ENCODE measurements at places on chromosomes 13 and 19.

- no peaks in the 10 kb centered on the region for H3K27me3 ChIP-seq
- H3K4me1 ChIP-seq = no peaks in the 10 kb centered on the region
- no peak overlapping the region for H3K4me3 ChIP-seq
- no peaks in the 10 kb centered on the region for H3K36me3 ChIP-seq
Measured at GRCh38 chr13:38135592-38135991, 214.1 kb upstream of the UFM1 start.

DNA sequence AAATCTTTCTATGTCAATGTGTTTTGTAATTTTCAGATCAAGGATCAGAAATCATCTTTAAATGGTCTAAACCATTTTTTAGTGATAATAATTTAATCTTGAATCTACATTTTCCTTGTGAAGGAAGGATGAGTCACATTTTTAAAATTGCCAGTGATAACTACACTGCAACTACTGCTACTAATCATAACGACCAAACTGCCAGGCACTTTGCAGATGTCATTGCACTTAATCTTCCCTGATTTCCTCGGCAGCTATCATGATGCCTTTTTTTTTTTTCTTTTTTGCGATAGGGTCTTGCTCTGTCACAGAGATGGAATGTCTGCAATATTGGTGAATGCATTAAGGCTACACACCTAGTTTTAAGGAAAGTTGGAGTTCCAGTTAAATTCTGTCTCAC, 41.4 kb upstream of the SLC10A2 start:
- no peaks in the 10 kb centered on the region for H3K4me1 ChIP-seq
- DNase-seq = no peak
- H3K36me3 ChIP-seq = no peaks in the 10 kb centered on the region
- no peak overlapping the region for H3K4me3 ChIP-seq
- H3K27ac ChIP-seq = peak overlapping the region; percentile 41

DNA sequence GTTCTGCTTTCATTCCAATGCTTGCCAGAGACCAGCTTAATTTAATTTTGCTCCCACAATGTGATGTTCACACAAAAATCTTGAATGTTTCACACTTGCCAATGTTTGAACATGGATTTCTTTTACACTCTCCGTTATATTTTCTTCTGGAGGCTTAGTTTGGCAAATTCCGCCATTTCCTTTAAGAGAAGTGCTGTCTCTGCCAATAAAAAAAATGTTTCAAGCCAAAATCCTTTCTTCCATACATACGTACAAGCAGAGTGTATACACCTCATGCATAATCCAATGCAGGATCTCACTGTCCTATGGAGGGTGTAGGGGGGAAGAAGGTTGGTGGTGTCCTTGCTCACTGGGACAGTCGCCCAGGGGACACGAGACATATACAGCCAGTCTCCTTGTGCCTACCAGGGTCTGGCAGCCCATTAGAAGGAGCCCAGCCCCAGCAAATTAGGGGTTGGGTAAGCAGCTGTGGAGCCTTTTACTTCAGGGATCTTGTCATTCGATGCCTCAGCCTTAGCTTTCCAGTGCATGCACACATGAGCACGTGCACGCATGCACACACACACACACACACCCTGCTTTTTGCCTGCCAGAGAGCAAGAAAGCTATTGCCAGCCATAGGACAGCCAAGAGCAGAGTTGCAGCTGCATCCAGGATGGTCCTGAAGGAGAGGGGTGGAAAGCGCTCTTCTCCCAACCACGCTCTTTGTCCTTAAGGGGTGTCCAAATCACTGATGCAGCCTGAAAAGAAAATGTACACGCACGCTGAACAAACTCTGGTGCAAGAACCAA, 208.3 kb downstream of the FOXO1 start:
- H3K4me3 ChIP-seq = no peak overlapping the region
- H3K4me1 ChIP-seq = no peaks in the 10 kb centered on the region
- H3K36me3 ChIP-seq = no peaks in the 10 kb centered on the region
- no peak overlapping the region for H3K27ac ChIP-seq

GRCh38 chr13:55887561-55887960, 1253.2 kb upstream of the PRR20A start:
- H3K4me1 ChIP-seq = no peaks in the 10 kb centered on the region
- no peak overlapping the region for H3K4me3 ChIP-seq
- DNase-seq = no peak
- H3K27me3 ChIP-seq = no peaks in the 10 kb centered on the region
- no peak overlapping the region for H3K27ac ChIP-seq
- H3K36me3 ChIP-seq = no peaks in the 10 kb centered on the region

DNA sequence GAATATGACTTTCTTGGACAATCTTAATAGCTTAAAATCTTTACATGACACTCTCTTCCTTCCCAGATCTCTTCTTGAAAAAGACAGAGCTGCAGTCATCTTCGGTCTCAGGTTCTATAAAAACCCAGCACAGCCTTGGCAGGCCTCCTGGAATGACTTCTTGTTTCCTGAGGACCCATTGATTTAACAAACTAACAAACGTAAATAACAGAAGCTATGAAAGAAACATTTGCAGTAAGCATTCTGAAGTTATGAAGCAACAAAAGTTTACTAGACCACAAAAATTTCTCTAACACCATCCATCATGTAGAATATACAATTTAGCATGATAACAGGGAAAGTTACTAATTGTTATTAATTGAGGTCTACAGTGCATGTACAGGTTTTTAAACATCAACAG, 62.8 kb upstream of the STARD13 start:
- H3K4me3 ChIP-seq = no peak overlapping the region
- peaks cover 5% of the 10 kb centered on the region for H3K27me3 ChIP-seq
- no peaks in the 10 kb centered on the region for H3K4me1 ChIP-seq
- no peak for DNase-seq
- no peaks in the 10 kb centered on the region for H3K36me3 ChIP-seq

- no peak for DNase-seq
- H3K4me3 ChIP-seq = no peak overlapping the region
- H3K36me3 ChIP-seq = no peaks in the 10 kb centered on the region
- no peak overlapping the region for H3K27ac ChIP-seq
- no peaks in the 10 kb centered on the region for H3K4me1 ChIP-seq
Measured at GRCh38 chr19:29188289-29189032, 24.5 kb downstream of the UQCRFS1 start.

DNA sequence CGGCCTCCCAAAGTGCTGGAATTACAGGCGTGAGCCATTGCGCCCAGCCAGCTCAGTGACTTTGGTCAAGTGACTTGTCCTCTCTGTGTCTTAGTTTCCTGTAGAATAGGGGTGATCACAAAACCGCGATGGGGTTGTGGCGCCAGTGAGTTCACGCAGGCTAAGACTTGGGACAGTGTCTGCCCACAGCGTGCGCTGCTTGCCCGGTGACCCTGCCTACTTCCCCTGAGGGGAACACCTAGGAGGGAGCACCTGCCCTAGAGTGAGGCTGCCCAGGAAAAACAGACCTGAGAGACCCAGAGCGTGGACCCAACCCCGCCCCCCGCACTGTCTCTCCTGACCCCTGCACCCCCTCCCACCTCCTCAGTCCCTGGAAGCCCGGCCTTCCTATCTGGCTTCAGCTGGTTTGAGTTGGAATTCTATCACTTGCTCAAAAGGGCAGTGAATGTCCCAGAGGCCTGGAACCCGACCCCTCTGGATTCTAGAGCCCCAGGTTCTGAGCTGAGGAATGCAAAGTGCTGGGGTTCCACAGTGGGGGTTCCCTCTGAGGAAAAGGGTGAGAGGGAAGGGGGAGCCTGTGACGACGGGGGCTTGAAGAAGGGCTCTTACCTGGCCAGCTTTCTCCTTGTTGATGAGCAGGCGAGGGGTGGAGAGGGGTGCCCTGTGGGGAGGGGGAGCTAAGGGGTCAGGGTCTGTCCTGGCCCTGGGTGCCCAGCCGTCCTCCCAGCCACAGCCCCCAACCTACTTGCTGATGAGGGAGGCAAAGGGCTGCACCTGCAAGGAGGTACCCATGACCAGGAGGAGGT, 2.2 kb upstream of the RINL start:
- no peak overlapping the region for H3K27ac ChIP-seq
- no peak for DNase-seq
- H3K4me3 ChIP-seq = no peak overlapping the region
- peaks cover 18% of the 10 kb centered on the region for H3K4me1 ChIP-seq

DNA sequence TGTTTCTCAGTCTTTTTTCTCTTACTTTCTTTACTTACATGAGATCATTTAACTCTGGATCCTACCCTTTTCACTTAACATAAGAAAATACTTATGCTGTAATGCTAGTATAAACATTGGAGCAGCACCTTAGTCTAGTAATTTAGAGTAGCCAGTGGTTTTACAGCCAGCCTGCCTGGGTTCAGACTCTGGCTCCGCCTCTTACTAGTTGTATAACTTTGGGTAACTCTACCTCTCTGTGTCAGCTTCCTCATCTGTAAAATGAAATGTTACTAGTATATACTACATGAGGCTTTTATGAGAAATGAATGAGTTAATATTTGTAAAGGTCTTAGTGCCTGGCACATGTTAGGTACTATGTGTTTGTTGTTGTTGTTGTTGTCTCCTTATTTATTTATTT, 5.6 kb downstream of the CDADC1 start:
- no peaks in the 10 kb centered on the region for H3K27me3 ChIP-seq
- DNase-seq = no peak
- H3K4me1 ChIP-seq = no peaks in the 10 kb centered on the region
- H3K36me3 ChIP-seq = peaks cover 13% of the 10 kb centered on the region

GRCh38 chr13:79904581-79904980, 423.6 kb downstream of the NDFIP2 start:
- H3K36me3 ChIP-seq = no peaks in the 10 kb centered on the region
- H3K4me1 ChIP-seq = no peaks in the 10 kb centered on the region
- DNase-seq = no peak
- no peak overlapping the region for H3K27ac ChIP-seq
- no peaks in the 10 kb centered on the region for H3K27me3 ChIP-seq

DNA sequence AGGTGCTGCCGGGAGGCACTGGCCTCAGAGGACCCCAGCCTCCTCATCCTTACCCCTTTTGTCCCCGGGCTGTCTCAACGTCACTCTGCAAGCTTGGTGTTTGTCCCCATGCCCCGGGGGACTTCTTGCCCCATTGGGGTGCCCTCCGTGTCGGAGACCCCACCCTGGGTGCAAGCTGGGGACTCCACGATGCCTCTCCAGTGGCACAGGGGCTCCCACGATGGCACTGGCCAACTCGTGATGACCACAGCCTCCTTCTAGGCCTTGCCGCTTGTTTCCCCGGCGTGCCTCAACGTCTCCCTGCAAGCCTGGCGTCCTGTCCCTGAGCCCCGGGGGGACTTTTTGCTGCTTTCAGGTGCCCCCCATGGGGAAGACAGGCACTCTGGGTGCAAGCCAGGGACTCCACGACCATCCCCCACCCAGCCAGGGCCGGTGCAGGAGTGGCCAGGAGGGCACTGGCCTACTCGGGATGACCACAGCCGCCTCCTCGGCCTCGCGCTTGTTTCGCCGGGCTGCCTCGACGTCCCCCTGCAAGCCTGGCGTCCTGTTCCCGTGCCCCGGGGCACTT, 237.0 kb downstream of the TUBA3C start:
- no peak overlapping the region for H3K27ac ChIP-seq
- H3K4me1 ChIP-seq = no peaks in the 10 kb centered on the region
- H3K27me3 ChIP-seq = no peaks in the 10 kb centered on the region
- H3K4me3 ChIP-seq = no peak overlapping the region
- H3K36me3 ChIP-seq = no peaks in the 10 kb centered on the region

- no peaks in the 10 kb centered on the region for H3K27me3 ChIP-seq
- peaks cover 51% of the 10 kb centered on the region for H3K4me1 ChIP-seq
- H3K4me3 ChIP-seq = no peak overlapping the region
Measured at GRCh38 chr19:38685666-38686529, 38.4 kb downstream of the ACTN4 start.

DNA sequence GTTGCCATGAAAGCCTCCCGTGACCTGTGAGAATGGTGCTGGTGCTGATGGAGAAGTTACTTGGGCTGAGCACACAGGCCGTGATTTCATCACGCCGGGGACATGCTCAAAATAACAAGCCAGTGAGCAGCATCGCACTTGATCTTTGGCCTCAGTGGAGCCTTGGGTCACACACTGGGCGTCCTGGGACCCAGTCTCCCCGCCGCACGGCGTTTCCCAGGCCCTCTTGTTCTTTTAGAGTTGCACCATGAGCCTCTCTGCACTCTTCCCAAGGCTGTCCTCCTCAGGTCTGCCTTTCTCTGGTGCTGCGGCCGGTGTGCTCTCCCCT, 9.5 kb upstream of the NDUFS7 start:
- no peak overlapping the region for H3K4me3 ChIP-seq
- no peaks in the 10 kb centered on the region for H3K27me3 ChIP-seq
- H3K4me1 ChIP-seq = no peaks in the 10 kb centered on the region

GRCh38 chr19:29263305-29264135, 50.6 kb upstream of the UQCRFS1 start:
- no peaks in the 10 kb centered on the region for H3K27me3 ChIP-seq
- H3K4me1 ChIP-seq = no peaks in the 10 kb centered on the region
- H3K36me3 ChIP-seq = no peaks in the 10 kb centered on the region
- H3K27ac ChIP-seq = no peak overlapping the region
- no peak overlapping the region for H3K4me3 ChIP-seq

DNA sequence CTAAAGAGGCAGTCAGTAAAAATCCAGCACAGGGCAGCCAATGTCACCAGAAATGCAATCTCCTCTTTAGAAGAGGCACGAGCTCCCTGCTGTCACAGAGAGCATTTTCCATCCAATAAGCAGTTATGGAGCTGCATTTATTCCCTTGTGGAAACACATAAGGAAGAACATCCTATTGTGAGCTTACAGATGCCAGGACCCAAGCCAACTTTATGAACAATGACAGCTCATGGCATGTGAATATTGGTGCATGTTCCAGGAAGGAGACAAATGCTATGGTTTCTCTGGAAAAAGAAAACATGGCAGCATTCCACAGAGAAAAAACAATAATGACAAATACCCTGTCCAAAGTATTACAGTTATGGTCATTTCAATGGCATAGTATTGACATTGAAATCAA, 955.6 kb downstream of the UQCRFS1 start:
- no peaks in the 10 kb centered on the region for H3K27me3 ChIP-seq
- H3K27ac ChIP-seq = no peak overlapping the region
- H3K4me3 ChIP-seq = no peak overlapping the region
- no peak for DNase-seq
- no peaks in the 10 kb centered on the region for H3K36me3 ChIP-seq
- H3K4me1 ChIP-seq = no peaks in the 10 kb centered on the region

GRCh38 chr19:41551212-41551610, 24.8 kb upstream of the CEACAM21 start:
- H3K27ac ChIP-seq = no peak overlapping the region
- H3K4me3 ChIP-seq = no peak overlapping the region
- no peaks in the 10 kb centered on the region for H3K36me3 ChIP-seq
- no peaks in the 10 kb centered on the region for H3K27me3 ChIP-seq
- no peaks in the 10 kb centered on the region for H3K4me1 ChIP-seq
- DNase-seq = no peak

DNA sequence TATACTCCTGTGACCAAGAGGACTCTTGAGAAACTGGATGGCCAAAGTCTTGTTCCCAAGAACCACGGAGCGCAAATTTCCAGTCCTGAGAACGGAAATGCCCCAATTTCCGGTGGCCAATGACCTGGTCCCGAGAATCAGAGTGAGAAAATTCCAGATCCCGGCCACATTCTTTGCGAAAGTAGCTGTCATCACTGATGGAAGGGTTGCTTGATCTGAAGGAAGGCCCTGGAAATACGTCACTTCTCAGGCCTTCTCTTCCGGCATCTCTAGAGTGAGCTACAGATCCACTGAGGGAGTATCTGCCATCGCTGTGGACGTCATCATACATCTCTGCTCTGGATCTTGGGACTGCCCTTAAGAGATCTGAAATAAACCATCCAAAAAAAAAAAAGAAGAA, 7.5 kb downstream of the SUGP2 start:
- no peak overlapping the region for H3K27ac ChIP-seq
- no peaks in the 10 kb centered on the region for H3K27me3 ChIP-seq
- no peak overlapping the region for H3K4me3 ChIP-seq
- H3K4me1 ChIP-seq = peaks cover 3% of the 10 kb centered on the region
- DNase-seq = no peak

All from hepatocyte (in vitro differentiated cells).